ENCODE measurements at places on chromosomes 12 and 14.
A peak's percentile ranks its signal among the peaks of the same experiment; 100 is the strongest.

DNA sequence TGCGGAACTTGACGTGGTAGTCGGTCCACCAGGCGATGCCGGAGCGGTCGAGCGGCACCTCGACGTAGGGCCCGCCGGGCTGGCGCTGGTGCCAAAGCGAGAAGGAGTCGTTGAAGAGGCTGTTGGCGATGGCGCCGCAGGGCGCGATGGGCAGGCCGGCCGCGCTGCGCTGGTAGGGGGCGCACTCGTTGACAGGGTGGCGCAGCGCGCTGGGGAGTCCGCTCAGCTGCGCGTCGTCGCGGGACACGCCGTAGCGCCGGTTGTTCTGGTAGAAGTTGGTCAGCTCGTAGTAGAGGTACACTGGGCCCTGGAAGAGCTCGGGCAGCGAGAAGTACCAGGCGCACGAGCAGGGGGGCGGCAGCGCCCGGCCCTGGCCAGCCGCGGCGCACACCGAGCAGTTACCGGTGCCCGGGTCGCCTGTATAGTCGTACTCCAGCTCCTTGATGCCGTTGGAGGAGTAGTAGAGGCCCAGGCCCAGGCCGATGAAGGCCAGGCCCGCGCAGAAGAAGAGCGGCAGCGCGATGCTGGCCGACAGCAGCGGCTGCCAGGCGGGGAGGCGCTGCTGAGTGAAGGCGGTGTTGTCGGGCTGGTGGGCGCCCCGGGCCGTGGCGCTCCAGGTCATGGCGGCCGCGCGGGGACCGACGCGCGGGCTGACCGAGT, 482 bp downstream of the TMEM30B start:
- DNase-seq: peak; percentile 80

GRCh38 chr12:6773590-6774351, 1.5 kb downstream of the LAG3 start:
- no peak for DNase-seq

DNA sequence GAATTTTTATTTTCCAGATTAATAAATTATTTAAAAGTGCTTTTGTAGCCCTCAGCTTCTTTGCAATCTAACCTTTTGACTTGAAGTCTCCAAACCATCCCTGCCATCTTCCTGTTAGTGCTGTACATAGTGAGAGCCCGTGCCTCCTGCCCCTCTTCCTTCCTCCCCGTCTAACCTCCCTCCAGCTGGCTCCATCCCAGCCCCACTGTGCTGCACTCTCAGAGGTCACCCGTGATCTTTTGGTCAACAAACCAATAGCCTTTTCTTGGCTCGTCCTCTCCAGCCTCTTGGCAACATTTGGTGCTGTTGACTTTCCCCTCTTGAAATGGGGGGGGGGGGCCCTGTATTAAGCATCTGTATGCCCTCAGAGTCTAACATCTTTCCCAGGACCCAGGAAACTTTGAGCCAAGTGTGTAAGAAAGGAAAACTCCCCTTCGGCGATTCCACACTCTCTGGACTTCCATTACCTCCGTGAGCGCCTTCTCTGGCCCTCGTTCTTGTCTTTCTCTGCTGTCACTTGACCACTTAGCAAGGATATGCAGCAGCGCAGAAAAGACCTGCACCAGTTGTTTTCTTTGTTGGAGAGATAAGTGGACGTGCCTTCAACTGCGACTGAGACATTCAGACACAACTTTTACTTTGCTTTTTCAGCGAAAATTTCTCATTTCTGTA, 44.1 kb downstream of the FBXW8 start:
- DNase-seq: no peak

DNA sequence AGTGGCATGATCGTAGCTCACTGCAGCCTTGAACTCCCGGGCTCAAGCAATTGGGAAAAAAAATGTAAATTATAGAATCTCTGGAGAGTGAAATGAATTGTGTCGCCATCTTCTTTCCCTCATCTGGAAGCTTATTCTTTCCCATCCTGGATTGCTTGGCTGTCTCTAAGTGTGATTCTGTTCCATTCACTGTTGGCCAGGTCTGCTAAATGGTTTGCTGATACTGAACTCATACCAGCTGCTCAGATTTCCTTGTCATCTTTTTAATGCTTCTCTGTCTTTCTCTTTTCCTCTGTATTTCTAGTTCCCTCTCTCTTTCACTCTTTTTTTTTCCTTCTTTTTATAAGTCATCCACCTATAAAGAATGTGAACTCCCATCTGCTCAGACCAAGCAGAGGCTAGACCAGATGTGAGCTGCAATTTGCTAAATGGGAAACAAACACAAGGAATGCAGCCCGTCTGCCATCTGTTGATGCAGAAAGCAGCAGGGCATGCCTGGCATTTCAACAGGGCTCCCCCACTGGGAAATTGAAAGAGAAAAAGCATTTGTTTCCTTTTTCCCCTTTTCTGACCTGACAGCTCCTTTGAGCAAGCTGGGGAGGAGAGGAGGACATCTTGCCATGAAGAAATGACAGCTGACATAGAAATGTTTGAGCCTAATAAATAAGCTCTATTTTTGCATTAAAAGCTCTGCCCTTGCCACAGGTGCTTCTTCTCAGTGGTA, 1823.6 kb upstream of the FLRT2 start:
- DNase-seq: no peak
